ENCODE measurements at places on chromosomes 6 and 20.

DNA sequence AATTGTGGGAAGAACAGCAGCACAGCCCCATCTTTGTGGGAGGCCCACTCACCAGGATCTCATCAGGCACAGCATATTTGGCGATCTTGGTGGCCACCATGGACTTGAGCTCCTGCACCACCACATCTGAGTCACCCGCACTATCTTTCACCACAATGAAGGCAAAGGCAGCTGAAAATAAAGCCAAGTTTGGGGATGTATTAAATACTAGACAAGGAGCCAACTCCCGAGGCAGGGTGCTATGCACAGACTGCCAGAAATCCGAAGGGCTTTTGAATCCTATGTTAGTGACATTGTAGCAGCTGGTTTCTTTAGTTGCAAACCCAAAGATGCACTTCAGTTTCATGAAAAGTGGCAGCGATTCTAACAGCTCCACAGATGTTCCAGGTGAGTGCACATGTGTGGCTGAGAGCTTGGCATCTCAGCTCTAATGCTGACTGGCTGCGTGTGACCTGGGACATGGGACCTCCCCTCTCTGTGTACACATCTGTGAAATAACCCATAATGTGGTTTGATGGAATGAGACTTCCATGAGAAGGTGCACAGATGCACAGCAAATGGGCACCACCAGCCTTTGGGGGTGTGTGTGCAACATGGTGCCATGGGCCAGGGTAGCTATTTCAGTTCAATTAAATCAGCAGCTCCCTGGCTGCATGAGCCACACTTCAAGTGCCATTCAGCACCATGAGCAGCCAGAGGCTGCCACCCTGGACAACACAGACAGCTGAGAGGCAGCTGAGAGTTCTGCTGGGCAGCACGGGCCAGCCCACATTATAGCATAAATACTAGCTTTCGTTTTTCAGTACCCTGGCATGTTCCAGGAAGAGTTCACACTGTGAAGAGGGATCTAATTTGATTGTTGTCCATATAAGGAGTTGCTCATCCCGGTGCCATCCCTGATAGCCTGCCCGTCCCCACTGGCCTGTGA, 16.9 kb upstream of the APMAP start:
- no peak for DNase-seq

- DNase-seq: no peak
These were observed 128.6 kb downstream of the UNC5CL start for GRCh38 chr6:40910260-40910893.

GRCh38 chr6:106181664-106182418, 95.7 kb downstream of the PRDM1 start:
- DNase-seq: no peak

DNA sequence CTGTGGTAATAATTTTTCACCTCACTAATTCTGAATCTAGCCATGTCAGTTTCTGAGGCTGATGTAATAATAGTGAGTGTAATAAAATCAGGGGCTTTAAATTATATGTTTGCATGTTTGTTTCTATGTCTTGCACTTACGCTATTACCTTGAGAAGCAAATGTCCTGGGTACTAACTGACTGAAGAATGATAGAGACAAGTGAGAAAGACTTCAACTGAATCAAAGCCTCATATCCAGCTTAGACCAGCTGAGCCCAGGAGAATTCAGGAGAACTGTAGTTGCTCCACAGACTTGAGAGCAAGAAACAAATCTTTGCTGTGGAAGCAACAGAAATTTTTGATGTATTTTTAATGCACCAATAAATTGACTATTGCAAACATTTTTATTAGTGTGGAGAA, 162.8 kb downstream of the MANEA start:
- DNase-seq: no peak

- DNase-seq: no peak
These were observed 15.9 kb downstream of the GLYATL3 start for GRCh38 chr6:49515485-49516146.

DNA sequence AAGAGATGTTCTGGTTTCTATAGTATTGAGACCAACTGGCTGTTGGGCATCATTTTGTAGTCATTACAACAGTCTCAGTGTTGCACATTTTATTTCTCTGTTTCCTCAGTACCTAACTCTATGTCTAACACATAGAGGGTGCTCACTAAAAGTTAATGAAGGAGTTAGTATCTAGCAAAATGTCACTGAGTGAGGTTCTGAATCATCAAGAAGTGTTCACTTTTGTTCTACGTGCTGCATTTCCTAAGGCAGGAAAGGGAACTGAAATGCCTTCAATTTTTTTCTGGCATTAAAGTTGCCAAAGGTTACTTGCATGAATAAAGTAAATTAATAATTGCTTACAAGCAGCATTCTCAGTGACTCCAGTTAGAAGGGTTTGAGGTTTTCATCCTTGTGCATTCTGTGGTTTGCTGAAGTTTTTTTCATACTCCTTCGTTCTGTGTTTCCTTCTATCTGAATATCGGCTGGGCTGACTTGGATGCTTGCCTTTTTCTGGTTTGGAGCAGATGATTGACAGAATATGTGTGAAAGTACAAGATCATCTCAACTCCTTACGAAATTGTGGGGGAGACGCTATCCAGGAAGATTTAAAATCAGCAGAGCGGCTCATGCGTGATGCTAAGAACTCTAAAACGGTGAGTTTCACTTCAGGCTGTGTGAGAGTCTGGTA, 114.5 kb upstream of the SCGN start:
- DNase-seq: no peak

DNA sequence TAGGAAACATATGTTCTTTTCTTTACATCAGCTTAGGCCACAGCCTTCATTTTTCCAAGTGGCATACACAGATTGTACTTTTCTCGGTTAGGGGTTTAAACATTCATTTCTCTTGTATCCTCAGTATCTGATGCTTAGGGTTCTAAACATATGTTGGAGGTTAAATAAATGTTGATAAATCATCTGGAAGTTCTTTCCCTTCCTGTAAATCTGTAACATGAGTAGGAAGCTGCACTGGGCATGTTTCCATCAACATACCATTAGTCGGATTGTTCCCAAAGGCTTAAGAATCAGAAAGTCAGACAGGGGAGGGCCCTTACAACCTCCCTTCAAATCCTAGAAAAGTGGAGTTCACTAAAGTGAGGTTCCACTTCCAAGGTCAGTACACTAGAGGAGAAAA, 54.8 kb upstream of the BCLAF1 start:
- DNase-seq: no peak

DNA sequence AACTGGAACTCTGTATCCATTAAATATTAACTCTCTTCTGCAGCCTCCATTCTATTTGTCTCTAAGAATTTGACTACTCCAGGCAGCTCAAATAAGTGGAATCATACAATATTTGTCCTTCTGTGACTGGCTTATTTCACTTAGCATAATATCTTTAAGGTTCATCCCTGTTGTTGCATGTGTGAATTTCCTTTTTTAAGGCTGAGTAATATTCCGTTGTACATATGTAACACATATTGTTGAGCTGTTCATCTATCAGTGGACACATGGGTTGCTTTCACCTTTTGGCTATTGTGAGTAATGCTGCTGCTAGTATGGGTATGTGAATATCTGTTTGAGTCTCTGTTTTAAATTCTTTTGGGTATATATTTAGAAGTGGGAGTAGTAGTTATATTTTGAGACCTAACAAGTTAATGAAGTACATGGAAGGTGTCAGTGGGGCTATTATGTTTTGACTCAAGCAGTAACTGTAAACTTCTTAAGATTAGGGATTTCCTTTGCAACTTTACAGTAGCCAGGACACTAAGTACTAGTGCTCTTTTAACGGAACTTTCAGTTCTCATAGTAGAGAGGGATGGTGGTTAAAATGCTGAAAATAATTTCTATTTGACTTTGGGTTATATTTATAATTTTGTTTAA, 29.7 kb upstream of the TMEM217 start:
- DNase-seq: no peak

Data from aorta (tissue), 5 donors.